ENCODE measurements at places on chromosomes 2 and 18.

GRCh38 chr2:112140205-112140802 is 2.1 kb downstream of the FBLN7 start:
- DNase-seq = no peak

- no peak for DNase-seq
These were observed 259.6 kb downstream of the CLIP4 start for GRCh38 chr2:29374823-29375222.

- no peak for DNase-seq
These were observed 86.0 kb upstream of the SNTG2 start for GRCh38 chr2:864501-865106.

- no peak for DNase-seq
These were observed 142.6 kb downstream of the RTP5 start for GRCh38 chr2:242011991-242012764.

GRCh38 chr2:11343650-11344341 is 640 bp downstream of the ROCK2 start:
- DNase-seq = peak; percentile 32

DNA sequence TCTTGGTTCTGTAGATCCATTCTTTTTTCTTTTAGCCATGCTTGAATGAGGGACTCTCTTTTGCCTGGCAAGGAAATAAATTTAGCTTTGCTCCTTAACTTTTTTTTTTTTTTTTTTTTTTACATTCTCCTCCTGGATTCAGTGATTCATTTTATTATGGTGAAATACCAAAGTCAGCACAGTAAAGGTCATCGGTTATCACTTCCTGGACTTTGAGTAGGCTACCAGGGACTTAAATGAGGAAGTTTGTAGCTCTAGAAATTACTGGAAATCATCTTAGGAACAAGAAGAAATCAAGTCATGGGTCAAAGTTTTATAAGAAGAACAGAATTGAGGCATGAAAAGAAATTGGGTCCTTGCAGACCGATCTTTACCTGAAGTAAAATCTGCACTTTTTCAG is 75.0 kb downstream of the SOCS6 start:
- no peak for DNase-seq

DNA sequence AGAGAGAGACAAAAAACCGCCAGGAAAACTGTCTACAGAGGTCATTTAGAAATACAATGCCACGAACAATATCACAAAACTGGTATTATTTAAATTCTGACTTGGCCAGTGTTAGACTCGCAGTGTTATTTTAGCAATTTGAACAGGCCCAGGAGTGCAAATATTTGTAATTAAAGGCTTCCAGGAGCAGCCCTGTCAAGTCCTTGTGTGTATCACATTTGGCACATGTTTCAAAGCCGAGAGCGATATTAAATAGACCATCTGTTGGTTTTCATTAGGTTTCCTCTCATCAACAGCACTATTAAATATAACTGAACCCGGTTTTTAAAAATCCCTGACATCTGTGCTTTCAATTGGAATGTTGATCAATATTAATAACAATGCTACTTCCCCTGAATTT is 656.9 kb downstream of the TSN start:
- no peak for DNase-seq

GRCh38 chr2:121080013-121080772 is 204.8 kb downstream of the TFCP2L1 start:
- peak; percentile 67 for DNase-seq

- no peak for DNase-seq
These were observed 248.9 kb downstream of the MYCN start for GRCh38 chr2:16189029-16189835.

DNA sequence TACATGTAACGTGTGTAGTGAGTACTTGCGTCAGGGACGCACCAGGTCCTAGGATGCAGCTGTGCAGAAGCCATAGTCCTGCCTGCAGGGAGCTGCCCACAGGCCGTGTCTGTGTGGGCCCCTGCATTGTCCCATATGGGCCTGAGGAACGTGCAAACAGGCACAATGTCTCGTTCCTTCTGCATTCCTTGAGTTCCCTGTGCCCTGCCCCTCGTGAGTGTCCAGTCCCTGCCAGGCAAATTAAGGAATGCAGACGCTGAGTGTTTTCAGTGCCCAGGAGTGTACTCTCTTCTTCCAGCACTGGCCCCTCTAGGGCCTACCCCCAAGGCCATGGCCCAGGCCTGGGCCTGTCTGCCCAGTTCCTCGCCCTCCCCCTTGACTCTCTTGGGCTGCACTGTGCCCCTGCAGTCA is 61.8 kb downstream of the FAM168B start:
- DNase-seq = no peak

- no peak for DNase-seq
These were observed 9.0 kb upstream of the CAPN10 start for GRCh38 chr2:240577281-240578109.

DNA sequence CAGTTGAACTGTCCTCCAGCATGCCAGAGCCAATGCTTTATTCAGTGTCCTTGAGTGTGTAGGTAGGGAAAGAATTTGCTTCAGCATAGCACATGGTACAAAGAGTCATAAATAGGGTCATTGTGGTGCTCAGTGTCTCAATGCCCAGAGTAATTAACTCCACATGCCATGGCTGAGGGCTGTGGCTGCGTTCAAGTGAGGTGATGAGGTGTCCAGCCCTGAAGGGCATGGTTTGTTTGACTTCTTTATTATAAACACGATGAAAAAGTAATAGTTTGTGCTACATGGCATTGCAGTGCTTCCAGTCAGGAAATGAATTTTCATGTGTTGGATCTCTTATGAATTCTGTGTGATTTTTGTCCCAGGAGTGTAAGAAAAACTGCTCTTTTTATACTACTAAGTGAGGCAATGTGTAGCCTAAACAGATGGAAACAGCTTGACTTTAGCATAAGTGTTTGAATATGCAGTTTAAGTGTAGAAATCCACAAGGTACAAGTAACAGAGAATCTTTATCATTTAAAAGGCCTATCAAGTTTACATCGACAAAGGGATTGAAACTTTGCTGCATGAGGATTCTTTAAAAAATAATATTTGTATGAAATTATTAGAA is 507.9 kb upstream of the CDH2 start:
- no peak for DNase-seq

DNA sequence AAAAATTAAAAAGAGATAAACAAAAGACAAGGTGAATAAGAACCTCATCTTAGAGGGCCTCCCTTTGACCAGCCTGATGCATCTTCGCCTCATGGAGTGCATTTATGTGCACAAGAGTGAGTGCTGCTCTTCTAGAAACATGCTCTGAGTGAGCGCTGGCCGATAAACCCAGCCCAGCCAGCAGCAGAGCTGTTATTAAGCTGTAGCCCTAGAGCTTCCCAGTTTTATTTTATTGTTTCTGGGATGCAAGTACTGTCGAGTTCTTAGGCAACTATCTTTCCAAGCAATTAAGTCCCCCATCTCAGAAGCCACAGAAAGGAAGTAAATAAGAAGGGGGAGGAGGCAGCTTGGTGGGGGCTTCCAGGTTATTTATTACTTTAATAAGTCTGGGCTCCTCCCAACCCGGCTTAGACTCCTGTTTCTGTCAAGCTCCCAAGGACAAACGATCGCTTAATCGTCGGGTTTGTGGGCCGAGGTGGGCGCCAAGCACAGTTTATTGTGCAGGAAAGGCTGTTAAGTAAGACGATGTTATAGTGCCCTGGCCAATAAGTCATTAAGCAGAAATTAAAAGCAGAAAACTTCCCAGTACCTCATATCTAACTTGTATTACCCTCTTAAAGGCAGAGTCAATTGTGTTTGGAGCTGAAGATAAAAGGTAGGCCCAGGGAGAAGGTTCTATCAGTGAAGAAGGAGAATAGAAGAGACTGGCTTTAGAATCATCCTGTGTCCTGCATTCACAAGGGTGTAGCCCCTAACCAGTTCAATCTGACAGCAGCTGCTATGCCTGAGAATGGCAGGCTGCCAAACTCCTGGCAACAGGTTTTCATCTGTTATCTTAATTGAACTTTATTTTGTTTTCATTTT is 176.3 kb downstream of the PIK3C3 start:
- DNase-seq = no peak

All from HTR-8/SVneo (cell line).